NCI-H524 (cell line): ENCODE measurements at places on chromosomes 3 and 15.

DNA sequence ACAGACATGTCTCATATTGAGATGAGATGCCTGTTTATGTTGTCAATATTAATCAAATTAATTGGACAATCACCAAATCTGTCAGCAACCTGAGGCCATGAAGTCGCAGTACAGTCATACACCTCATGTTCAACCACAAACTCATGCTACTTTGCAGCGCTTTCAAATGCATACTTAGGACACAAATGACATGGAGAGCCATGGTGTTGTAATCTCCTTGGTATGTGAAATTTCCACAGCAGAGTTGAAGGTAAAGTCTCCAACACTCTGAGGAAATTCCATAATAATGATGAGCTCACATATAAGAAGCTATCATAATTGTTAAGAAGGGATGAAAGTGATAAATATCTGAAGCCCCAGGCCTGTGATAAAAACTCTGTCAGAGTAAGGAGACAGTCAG is 873.9 kb downstream of the MCTP2 start:
- DNase-seq = no peak

DNA sequence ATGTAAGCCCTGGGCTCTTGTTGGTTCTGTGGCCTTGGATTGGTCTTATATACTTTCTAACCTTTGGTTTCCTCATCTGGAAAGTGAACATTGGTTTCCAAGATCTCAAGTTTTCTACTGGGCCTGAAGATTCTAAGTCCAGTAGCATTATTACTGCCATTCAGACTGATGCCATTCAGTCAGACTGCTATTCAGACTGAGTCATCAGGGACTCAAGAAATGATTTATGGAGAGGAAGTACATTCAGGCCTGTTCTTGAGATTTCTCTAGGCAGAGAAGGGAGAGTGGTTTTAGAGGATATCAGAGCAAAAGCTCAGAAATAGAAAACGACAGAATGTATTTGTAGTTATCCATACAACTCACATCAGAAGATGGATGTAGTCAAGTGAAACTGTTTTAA is 557.2 kb downstream of the NR2F2 start:
- DNase-seq = no peak

DNA sequence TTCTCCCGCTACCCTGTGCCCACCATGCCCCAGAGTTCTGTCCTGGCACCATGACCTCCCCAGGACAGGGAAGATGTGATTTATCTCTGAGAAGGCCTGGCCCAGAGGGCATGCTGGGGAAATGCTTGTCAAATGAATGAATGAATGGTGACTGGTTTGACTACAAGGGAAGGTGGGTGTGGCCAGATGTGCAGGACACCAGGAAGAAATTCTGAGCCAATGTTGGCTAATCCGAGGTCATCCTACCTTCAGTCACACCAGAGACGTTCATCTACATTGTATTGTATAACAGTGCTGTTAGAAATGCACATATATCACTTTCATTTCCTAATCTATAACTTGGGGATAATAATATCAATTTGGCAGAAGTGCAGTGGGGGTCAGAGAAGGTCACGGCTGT is 138.4 kb downstream of the FAM43A start:
- no peak for DNase-seq

DNA sequence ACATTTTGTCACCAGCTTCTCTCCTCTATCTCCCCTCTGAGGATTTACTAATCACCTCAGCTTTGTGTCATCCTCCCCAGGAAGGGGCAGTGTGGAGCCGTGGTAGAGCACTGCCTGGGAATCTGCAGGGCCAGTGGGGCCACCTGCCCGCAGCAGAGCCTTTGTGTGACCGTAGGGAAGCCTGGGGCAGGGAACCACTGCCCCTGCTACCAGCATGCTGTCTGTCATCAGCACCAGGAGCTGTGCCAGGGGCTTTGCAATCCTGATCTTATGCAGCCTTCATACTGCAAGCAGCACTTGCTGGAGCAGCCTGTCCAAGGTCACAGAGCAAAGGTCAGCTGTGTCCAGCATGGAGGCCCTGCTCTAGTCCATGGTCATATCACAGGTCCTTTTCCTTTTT is 170.2 kb upstream of the IL12A start:
- peak; percentile 53 for DNase-seq

DNA sequence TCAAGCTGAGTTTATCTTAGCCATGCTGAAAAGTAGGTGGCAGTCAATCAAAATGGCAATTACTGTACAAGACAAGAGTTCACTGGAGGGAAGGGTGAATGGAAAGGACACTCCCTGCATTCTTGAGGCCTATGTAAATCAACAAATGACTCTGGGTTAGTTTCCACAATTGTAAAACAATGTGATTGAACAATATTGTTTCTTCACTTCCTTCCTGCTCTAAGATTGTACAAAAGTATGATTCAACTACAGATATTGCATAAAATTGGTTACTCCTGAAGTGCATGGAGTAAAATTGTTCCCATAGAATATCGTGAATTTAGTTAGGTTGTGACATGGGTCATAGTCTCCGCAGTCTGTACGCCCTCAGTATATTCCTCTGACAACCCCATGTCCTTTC is 277.6 kb downstream of the LPP start:
- DNase-seq = no peak

DNA sequence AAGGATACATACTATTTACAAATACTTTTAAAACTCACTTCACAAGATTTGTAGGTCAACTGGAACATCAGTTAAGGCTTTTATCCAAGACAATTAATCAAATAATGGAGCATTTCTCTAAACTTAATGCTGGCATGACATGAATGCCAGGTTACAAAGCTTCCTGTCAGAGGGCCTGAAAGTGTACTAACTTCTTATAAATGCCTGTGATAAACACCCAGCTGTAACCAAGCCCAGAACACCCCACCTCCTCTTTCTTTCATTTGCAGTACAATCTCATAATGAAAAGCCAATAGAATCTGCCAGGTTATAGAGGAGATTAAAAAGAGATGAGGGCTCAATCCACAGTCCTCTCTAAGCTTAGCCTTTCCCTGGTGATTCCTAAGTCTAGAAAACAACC is 214.4 kb downstream of the OSBPL10 start:
- no peak for DNase-seq

GRCh38 chr3:42651248-42652091 is 2.0 kb upstream of the ZBTB47 start:
- no peak for DNase-seq

GRCh38 chr3:68866157-68866556 is 66.2 kb downstream of the TAFA4 start:
- DNase-seq = peak; percentile 38

DNA sequence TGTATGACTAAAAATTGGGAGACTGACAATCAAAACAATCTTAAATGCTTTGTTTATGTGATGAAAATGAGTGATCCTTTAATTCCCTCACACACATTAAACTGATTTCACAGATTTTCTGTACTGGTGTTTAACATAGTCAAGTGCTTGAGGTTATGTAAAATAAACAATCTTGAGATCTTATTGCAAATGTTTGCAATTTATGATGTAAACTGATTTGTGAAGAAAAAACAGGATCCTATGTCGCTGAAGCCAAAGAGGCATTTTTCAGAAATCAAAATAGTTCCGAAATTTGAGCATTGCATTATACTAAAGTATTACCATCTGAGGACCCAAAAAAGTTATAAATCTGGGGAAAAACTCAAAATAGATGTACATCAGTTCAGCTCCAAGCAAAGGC is 12.7 kb downstream of the SHOX2 start:
- no peak for DNase-seq

- DNase-seq = no peak
Observed at GRCh38 chr3:37997342-37997741, 6.8 kb downstream of the VILL start.

- DNase-seq = no peak
Observed at GRCh38 chr3:32421991-32422859, 30.6 kb downstream of the CMTM7 start.

GRCh38 chr15:69392352-69392751 is 21.8 kb upstream of the KIF23 start:
- no peak for DNase-seq

GRCh38 chr3:114380233-114380651 is 86.4 kb downstream of the TIGIT start:
- no peak for DNase-seq

DNA sequence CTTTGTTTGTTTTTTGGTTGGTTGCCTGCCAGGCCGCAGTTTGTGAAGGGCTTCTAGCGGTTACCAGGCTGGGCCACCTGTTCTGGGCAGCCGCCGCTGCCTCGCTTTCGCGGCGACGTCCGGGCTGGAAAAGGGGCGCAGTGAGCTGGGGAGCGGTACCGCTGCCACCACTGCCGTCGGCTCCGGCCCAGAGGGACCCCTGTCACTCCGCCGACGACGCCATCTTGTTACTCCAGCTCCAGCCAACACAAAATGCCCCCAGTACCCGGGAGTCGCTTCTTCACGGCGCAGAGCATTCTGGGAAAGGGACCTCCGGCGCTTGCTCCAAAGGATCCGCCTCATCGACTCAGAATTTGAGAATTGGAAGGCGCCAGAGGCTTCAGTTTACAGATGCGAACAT is 238.8 kb downstream of the CDIN1 start:
- no peak for DNase-seq

GRCh38 chr3:64865839-64866570 is 178.2 kb upstream of the ADAMTS9 start:
- no peak for DNase-seq

GRCh38 chr3:19931180-19931692 is 2.8 kb downstream of the EFHB start:
- DNase-seq = no peak

GRCh38 chr3:13540297-13540995 is 8.5 kb upstream of the FBLN2 start:
- no peak for DNase-seq

DNA sequence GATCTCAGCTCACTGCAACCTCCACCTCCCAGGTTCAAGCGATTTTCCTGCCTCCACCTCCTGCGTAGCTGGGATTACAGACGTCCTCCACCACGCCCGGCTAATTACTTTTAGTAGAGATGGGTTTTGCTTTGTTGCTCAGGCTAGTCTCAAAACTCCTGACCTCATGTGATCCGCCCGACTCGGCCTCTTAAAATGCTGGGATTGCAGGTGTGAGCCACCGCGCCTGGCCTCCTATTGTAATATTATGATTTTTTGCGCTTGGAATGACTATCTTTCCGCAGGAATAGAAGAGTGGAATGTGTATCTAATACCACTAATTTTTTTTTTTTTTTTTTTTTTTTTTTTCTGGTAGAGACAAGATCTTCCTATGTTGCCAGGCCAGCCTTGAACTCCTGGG is 1.8 kb downstream of the ARL8B start:
- DNase-seq = no peak

- no peak for DNase-seq
Observed at GRCh38 chr15:78837131-78837530, 25.9 kb upstream of the ADAMTS7 start.

GRCh38 chr15:29021857-29022256 is 136.1 kb downstream of the APBA2 start:
- no peak for DNase-seq

DNA sequence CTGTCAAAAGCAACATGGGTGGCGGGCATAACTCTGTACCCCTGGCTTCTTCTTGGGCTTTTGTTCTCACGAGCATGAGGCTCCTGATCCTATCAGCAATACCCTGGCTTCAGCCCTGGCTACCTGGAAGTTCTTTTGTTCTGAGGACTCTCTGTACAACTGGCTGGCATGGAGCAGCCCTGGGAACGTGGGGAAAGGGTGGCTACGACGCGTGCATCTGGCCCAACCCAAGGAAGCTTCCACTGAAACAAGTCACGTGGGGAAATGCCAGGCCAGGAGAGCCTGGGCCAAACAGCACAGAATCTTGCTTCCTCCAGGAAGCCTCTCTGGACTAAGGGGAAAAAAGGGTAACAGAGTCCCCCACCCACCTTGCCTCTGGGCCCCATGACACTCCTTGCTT is 22.7 kb upstream of the ATP2B2 start:
- DNase-seq = no peak

DNA sequence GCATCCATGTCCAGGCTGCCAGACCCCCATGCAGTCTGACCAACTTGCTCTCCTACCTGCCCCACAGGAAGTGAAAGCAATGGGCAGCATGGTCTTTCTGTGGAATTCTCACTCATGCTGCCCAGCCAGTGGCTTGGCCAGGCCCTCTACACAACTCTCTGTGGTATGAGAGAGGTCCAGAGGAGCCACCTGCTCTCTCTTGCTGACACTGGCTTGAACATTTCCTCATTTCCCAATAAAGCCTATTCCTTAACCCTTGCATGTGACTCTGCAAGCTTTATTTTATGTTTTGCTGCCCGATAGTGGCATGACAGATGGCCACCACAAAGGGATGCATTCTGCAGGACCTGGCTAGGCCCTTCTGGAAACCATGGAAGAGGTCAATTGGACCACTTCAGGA is 53.8 kb downstream of the CCR1 start:
- DNase-seq = no peak

GRCh38 chr15:73637527-73637926 is 4.3 kb upstream of the NPTN start:
- DNase-seq = no peak

GRCh38 chr3:194485881-194486539 is 792 bp downstream of the ATP13A3 start:
- no peak for DNase-seq

GRCh38 chr3:70726961-70727360 is 414.5 kb upstream of the MDFIC2 start:
- DNase-seq = no peak
